ENCODE measurements at places on chromosomes 7 and 10.

- no peak for DNase-seq
Observed at GRCh38 chr7:137772316-137772715, 74.5 kb downstream of the DGKI start.

GRCh38 chr10:60335708-60336107, 54.0 kb downstream of the ANK3 start:
- DNase-seq: no peak

DNA sequence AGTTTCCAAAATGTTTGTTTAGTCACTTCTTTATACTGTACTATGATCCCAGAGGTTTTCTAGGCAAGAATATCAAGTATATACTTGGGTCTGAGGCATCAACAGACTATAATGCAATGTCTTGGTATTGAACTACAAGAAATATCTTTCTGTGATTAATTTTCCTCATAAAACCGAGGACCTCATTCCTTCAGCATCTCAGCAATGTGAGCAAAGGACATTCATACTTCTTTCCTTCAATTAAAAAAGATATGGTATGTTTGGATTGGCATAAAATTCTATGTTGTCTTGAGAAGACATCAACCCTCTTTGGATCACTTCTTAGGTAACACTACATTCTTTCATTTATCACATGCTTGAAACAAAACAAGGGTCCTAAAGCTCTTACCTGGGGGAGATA, 524.5 kb downstream of the PHTF2 start:
- DNase-seq: no peak

GRCh38 chr7:92695308-92696261, 105.4 kb upstream of the FAM133B start:
- DNase-seq: peak; percentile 42

DNA sequence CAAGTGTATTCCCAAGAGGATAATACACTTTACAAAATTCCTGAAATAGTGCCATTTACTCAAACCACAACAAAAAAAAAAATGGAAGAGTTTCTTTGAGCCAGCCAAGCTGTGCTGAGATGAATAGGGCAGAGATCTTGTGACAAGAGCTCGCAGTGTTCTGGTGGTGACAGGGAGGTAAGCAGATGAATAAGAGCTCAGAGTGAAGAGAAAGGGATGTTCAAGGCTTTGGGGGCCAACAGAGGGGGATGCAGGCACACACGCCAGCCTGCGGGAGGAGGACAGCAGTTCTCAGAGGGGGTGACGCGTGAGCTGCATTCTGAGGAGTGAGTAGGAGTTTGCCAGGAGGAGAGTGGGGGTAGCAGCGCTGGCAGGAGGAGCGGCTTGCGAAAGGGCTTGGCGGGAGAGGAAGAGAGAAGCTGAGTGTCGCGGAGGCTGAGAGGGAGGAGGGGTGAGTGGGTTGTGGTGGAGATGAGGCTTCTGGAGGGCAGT, 194.4 kb upstream of the IMMP2L start:
- peak; percentile 15 for DNase-seq

- no peak for DNase-seq
Observed at GRCh38 chr7:21944616-21945453, 864 bp downstream of the CDCA7L start.

GRCh38 chr10:76554478-76554877, 1083.1 kb downstream of the KCNMA1 start:
- DNase-seq: no peak

DNA sequence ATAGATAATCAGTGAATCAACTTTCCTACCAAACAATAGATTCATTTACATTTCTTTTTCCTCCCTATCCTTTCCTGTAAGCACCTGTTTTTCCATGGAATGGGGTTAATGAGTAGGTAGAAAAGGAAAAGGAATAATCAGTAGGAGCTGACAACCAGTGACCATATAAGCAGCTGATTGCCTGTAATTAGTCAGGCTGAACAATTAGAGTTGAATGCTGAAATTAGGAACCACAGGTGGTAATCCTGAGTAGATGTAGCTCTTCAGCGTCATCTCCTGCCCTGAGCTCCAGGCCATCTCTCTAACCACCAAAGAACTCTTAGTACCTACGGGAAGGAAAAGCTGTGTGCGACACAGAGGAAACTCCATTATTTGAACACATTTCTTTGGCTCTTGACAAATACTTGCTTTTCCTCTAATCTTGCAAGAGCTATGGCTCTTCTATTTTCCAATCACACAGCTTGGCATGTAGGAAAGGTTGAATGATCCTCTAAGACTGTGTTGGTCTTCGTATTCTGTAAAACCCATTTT, 63.8 kb downstream of the KLHDC10 start:
- DNase-seq: no peak

GRCh38 chr10:73772281-73773151, 9.3 kb upstream of the CHCHD1 start:
- DNase-seq: peak; percentile 77

GRCh38 chr7:7996568-7996967, 28.0 kb downstream of the GLCCI1 start:
- peak; percentile 4 for DNase-seq

GRCh38 chr7:108809356-108809755, 239.7 kb downstream of the DNAJB9 start:
- DNase-seq: no peak

DNA sequence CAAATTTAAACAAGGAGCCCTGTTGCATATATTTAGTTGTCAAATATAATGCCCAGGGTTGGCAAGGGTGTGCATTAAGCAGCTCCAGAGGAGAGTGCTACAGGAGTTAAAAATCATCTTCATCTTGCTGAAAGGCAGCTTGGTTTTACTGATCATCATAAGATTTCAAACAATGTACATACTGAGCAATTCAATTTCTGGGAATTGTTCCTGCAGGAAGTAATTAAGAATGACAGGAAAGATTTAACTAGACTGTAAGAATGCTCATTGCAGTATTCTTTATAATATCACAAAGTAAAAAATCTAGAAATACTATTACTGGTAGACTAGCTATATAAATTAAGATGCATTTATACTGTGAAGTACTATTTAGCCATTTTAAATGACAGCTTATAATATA, 153.6 kb downstream of the DYNC1I1 start:
- DNase-seq: no peak

DNA sequence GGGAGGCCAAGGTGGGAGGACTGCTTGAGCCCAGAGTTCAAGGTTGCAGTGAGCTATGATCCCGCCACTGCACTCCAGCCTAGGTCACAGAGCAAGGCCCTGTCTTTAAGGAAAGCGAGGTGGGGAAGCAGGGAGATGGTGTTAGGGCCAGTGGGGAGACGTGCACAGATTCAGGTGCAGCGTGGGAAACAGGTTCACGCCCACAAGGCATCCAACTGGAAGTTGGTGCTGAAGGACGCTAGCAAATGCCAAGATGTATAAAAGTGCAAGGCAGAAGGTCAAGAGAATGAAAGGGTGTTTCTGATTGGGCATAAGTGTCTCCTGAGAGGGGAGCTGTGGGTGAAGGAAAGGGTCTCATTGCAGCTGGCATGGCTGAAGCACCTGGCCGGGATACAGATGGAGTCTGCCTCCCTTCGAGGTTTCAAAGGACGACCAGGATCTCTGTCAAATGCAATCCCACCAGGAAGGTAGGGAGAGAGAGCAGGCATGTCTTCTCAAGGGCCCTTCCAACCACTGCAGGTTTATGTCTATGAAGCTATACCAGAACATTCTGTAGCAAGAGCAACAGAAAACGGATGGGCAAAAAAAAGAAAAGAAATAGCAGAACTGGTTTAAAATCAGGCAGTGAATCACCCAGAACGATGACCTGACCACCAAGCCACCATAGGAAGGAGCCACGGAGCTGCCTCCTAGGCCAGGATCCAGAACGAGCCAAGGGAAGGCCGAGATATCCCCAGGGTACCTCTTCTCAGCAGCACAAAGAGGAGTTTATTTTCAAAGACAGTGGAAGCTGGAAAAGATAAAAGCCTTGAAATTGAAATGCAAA, 43.2 kb downstream of the GSDME start:
- DNase-seq: no peak

DNA sequence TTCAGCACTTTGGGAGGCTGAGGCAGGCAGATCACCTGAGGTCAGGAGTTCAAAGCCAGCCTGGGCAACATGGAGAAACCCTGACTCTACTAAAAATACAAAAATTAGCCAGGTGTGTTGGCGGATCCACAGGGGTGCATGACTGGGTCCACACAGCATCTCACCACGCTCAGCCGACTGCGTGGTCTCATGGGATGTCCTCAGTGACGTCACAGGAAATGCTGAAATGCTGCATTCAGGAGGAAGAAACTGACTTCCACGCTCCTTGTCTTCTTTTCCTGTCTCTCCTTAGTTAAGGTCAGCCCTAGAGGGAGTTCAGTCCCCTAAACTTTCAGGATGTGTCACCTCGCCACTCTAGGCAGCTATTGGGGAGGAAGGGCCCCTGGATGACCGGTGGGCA, 42.9 kb downstream of the XRCC2 start:
- DNase-seq: no peak

- no peak for DNase-seq
Observed at GRCh38 chr7:1595636-1596035, 25.8 kb upstream of the PSMG3 start.

DNA sequence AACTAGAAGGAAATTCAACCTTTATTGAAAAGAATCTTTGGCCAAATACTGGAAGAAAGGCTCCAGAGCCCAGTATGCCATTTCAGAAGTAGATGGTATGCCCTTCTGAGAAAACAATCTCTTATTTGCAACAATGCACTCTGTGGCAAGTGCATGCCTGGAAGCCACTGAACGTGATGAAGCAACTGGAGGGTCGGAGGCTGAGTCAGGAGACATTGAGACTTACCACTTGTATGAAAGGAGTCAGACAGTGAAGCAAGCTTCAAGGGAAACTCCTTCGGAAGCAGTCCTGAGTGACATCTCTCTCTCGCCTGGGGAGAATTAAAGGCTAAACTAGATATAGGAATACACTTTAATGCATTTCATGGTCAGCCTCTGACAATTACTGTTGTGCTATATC, 353.7 kb downstream of the NRG3 start:
- DNase-seq: no peak

DNA sequence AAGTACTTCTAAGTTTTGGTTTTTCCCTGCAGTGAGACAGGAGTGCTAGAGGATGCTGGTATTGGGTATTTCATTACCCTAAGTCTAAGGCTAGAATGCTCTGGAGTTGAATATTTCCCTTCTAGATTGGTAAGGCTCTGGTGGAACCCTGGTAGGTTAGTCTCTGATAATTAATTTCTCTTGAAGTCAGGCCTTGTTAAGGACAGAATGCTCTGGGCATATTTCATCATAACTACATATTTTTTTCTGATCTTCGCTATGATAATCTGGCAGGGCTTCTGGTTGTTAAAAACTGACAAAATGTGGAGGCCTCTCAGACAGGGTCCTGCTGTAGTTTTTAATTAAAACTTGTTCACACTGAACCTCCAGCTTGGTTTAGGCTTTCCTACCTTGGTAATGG, 83.8 kb downstream of the CDK13 start:
- DNase-seq: no peak

DNA sequence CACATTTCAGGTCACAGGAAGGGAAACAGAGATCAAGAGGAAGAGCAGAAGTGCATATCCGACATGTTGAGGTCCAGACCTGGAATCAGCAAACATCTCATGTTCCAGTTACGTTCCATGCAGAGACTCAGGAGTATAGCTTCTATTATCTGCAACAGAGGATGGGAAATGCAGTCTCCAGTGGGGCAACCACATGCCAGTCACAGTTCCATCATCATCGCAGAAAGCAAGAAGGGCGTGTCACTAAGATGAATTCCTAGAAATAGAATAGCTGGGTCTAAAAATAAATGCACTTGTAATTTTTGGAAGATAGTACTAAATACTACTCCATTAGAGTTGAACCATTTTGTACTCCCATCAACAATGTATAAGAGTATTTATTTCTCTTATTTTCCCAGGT, 133.2 kb upstream of the MDFIC start:
- DNase-seq: no peak

DNA sequence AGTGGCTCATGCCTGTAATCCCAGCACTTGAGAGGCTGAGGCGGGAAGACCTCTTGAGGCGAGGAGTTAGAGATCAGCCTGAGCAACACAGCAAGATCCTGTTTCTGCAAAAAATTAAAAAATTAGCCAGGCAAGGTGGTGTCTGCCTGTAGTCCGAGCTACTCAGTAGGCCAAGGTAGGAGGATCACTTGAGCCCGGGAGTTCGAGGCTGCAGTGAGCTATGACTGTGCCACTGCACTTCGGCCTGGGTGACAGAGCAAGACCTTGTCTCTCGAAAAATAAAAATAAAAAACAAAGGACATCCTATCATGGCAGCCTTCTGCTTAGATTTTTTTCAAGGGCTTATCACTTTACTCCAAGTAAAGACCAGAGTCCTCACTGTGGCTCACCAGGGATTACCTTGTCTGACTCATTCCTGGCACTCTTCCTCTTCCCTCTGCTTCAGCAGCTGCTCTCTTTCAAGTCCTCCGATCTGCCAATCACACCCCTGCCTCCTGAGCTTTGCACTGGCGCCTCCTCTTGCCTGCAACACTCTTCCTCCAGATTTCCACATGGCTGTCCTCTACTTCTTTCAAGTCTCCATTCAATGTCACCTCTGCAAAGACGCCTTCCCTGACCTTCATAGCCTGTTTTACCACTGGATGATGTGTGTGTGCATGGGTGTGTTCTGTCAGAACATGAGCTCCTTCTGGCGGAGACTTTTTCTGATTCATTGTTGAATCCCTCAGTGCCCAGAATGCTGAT, 7.7 kb downstream of the PRTFDC1 start:
- DNase-seq: no peak

- DNase-seq: no peak
Observed at GRCh38 chr10:104966563-104967297, 325.6 kb downstream of the SORCS3 start.

DNA sequence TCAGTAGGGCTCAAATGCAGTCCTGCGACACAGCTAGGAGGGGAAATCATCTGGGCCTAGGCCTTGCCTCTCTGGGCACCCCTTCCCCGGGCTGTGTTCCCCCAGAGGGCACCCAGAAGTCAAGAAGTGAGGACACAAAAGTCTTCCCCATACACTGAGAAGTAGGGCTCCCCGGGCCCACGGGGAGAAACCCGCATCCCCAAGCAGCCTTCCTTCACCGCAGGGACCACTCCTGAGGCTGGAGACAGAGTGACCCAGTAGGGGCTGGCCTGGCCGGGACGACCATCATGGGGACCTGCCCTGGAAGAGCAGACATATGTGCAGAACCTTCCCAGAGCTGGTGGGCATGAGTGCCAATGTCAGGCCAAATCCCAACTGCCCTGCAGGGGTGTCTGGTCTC, 163.5 kb downstream of the GFRA1 start:
- no peak for DNase-seq

- DNase-seq: peak; percentile 49
Observed at GRCh38 chr10:5614155-5614721, 52.2 kb downstream of the ASB13 start.

DNA sequence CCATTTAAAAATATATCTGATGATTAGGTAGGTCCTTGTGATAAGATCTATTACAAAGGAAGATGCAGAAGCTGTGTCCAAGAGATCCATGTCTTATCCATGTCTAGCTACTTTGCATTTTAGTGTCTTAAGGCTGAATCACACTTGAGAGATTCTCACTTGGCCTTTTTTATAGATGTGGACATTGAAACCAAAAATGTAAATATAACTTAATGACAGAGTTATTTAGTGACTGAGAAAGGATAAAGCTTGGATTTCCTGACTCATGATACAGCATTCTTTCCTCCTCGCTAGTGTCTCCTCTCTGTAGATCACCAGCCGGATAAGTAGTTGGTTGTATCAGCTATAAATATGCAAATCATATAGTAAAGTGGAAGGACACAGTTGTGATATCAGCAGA, 23.3 kb downstream of the INHBA start:
- no peak for DNase-seq

- DNase-seq: no peak
Observed at GRCh38 chr7:11858622-11859302, 26.8 kb upstream of the THSD7A start.

All from hepatic stellate cell (primary cell).